ENCODE measurements at places on chromosomes 13 and 19. TPM values are rescaled to one million over a fixed set of nuclear protein-coding genes. Genes with fewer than 3 reads are reported as not detected.

Gene CDC34
- 69.9 TPM for total RNA-seq

Gene FCER2
- not detected for total RNA-seq

Gene CEACAM20
- total RNA-seq, result not detected

Gene CRLF1
- not detected for total RNA-seq

Gene PLK5
- not detected for total RNA-seq

Gene FGF21
- total RNA-seq, result not detected

Gene GNG8
- total RNA-seq, result not detected

Gene IGFL3
- total RNA-seq, result not detected

Gene KASH5
- not detected for total RNA-seq

Gene LILRA1
- not detected for total RNA-seq

Gene LILRB4
- total RNA-seq, result not detected

Gene CACNG7
- 0.22 TPM for total RNA-seq

Gene CYP4F2
- total RNA-seq, result not detected

Gene TMEM147
- total RNA-seq, result 53.8 TPM

Gene PRTN3
- total RNA-seq, result not detected

Gene SYT5
- total RNA-seq, result 0.07 TPM

Measured in thoracic aorta endothelial cell (primary cell).